ENCODE measurements at places on chromosomes 13 and 19.

DNA sequence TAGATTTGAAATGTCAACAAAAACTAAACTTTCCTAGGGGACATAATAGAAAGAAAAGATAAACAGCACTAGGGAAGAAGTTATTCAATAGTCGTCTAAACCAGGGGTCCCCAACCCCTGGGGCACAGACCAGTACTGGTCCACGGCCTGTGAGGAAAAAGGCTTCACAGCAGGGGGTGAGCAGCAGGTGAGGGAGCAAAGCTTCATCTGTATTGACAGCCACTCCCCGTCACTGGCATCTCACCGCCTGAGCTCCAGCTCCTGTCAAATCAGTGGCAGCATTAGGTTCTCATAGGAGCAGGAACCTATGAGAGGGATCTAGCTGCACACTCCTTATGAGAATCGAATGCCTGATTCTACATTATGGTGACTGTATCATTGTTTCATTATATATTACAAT lies 382.7 kb downstream of the MYO16 start:
- no peak for DNase-seq

- no peak for DNase-seq
Measured at GRCh38 chr13:94020833-94021232, 458.6 kb downstream of the DCT start.

DNA sequence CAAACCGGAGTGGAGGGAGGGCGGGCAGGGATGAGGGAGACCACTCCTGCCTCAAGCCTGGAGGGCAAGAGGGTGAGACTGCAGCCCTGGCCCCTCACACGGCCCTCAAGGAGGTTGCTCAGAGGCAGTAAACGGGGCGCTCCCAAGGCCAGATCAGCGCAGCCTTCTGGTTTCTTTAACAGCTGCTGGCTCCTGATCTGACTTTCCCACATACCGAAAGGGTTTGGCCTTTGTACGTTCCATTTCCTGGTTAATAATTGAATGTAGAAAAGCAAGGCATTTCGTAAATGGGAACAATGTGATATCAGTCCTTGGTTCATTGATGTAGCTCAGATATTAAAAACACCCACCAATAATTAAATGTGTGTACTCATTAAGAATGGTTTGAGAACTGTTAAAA lies 71.5 kb downstream of the GGACT start:
- no peak for DNase-seq

DNA sequence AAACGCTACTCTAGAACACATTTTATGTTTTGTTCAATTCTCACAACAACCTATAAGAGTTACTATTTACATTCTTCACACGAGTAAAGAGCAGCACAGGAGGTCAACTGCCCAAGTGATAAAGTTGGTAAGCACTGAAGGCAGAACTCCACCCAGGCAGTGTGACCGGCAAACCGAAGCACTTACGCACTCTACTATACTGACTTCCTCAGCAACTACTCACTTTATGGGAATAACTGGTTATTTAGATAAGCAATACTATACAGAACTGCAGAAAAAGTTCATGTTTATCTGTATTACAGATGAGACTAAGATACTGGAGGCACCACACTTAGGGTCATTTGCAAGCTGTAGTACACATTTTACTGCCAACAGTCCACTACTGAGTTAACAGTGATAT lies 28.8 kb downstream of the FOXO1 start:
- no peak for DNase-seq

- no peak for DNase-seq
Measured at GRCh38 chr19:16200038-16201010, 2.6 kb downstream of the AP1M1 start.

- DNase-seq, result no peak
Measured at GRCh38 chr13:95954266-95954665, 98.9 kb downstream of the UGGT2 start.

GRCh38 chr13:41271456-41272285 lies 8.3 kb upstream of the MTRF1 start:
- DNase-seq, result no peak

DNA sequence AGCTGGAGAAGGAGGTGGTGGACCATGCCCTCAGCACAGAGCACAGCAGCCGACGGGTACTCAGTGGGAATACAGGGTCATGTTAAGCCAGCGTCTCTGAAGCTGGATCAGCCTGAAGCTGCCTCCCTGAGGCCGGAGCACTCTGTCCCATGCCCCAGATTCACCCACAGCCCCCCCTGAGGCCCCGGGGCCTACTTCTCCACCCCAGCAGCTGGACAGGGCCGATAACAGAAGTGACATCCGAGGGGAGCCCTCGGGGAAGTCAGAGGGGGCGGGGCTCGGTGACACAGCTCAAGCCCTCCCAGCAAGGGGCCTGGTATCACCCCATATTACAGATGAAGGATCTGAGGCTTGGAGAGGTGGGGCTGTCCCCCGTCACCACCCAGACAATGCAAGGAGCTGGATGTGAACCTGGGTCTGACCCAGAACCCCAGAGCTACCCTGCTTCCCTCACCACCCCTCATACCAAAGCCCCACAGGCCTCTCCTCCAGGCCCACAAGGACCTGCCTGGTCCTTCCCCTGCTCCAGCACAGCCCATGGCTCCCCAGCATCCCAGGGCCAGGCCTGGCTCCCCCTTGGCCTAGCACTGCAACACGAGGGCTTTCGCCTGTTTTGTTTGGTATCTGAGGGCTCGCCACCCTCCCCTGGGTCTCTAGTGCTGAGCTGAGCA lies 5.7 kb downstream of the R3HDM4 start:
- DNase-seq, result no peak

GRCh38 chr19:47643281-47643680 lies 34.3 kb downstream of the BICRA start:
- no peak for DNase-seq

DNA sequence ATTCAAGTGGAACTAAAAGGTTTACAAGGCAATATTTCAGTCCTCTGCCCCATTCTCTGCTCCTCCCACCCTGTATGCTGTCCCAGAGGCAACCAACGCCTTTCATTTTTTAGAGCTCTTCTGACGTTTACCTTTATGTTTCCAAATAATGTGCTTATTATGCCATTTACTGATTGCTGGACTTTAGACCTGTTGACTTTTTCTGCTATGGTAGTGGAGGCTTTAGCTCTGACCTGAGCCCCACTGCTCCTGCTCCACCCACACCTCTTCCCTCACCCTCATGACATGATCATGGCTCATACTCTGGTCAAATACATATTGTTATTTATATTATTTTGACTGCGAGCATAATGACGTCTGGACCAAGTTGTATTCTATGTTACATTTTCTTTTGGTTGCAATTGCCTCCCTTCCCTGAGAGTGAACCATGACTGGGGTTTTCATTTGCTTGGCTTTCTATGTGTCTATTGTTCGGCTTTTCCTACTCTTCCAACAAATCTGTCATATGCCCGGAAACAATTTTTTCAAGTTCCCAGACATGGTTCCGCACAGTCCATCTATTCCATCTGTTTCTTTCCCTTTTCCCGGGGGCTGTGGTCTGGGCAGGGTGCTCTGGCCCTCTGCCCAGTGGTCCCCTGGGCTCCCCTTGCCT lies 31.4 kb upstream of the GJB6 start:
- DNase-seq, result no peak

GRCh38 chr13:48977973-48978372 lies 2.3 kb downstream of the FNDC3A start:
- DNase-seq, result no peak

- DNase-seq, result peak; percentile 54
Measured at GRCh38 chr19:1133471-1133929, 29.7 kb downstream of the GPX4 start.

GRCh38 chr13:67651908-67652465 lies 421.9 kb upstream of the PCDH9 start:
- DNase-seq, result no peak

GRCh38 chr19:49635530-49636232 lies 4.3 kb downstream of the RRAS start:
- no peak for DNase-seq

GRCh38 chr19:42349378-42350107 lies 24.1 kb downstream of the MEGF8 start:
- DNase-seq, result no peak

- no peak for DNase-seq
Measured at GRCh38 chr13:99033814-99034213, 56.0 kb upstream of the DOCK9 start.

DNA sequence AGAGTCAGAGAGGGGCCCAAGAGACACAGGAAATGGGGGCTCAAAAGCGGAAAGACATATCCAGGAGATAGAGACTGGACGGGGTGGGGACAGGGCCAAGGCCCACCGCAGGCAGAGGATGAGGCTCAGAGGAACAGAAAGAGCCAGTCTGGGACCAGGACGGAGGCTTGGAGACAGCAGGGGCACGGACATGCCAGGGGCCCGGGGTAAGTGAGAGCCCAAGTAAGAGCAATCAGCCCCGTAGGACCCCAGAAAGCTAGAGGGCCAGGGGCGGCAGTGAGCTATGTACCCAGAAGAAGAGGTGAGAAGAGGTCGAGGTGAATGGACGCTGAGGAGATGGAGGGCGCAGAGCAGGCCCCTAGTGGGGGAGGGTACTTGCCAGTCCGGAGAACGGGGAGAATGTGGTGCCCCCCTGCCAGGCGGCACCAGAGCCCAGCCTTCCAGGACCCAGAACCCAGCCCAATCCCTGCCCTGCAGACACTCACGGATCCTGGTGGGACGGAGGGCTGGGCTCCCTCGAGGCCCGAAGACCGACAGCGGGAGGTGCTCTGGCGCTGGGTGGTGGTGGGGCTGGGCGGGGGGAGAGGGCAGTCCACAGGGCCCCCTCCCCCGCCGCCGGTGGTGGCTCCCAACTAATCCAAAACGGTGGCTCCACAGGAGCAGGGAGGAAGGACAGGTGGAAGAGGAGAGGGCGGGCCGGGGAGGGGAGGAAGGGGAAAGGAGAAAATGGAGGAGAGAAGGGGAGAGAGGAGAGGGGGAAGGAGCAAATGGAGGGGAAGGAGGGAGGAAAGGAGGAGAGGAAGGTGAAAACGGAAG lies 1.0 kb downstream of the GRIK5 start:
- no peak for DNase-seq

- DNase-seq, result peak; percentile 52
Measured at GRCh38 chr19:17205237-17206140, 9.7 kb upstream of the USE1 start.

DNA sequence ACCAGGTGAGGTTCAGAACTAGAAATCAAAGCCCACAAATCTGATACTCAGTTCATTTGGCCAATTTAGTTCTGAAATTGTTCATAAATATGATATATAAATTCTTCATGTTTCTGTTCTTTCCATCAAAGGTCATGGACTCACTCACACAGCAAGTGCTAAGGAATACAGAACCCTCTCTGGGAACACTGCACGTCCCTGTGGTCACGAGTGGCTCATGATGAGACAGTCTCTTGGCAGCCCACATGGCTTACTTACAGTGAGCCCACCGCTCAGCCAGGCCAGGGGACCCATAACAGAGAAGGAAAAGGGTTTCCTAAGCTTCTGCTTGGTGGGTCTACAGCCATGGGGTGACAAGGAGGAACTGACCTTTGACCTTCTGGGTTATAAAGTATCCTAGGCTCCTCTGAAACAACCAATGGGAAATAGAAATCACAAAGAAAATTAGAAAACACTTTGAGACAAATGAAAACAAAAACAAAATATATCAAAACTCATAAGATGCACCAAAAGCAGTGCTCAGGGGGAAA lies 67.4 kb downstream of the CDADC1 start:
- DNase-seq, result no peak

Measured in activated CD4-positive, alpha-beta T cell treated with anti-CD3 and anti-CD28 coated beads for 1 hour (primary cell).